H9 (cell line): ENCODE measurements at places on chromosomes 11 and 22.

DNA sequence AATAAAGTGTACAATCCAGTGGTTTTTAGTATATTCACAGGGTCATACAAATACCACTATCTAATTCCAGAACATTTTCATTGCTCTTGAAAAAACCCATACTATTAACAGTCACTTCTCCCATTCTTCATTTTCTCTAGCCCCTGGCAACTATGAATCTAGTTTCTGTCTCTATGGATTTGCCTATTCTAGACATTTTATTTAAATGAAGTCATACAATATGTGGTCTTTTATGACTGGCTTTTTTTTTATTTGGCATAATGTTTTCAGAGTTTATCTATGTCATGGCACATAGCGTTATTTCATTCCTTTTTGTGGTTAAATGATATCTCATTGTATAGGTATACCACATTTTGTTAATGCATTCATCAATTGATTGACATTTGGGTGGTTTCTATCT is 59.4 kb downstream of the KDM2A start:
- no peak for DNase-seq

- no peak for DNase-seq
Observed at GRCh38 chr22:46815896-46816731, 53.7 kb downstream of the TBC1D22A start.

DNA sequence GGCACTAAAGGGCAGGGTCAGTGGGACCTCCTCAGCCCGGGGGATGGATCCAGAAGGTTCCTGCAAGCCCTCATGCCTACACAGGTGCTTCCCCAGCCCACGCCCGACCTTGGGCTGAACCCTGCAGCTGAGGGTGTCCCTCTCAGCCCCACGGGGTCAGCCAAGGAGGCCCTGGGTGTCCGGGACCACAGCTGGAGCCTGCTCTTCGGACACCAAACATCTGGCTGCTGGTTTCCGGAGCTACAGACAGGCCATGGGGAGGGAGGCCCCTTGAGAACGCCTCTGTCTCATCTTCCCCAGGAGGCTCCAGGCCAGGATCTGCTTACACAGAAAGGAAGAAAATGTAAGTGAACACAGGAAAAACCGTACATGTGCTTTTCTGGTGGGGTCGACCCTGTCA is 355.7 kb downstream of the MN1 start:
- DNase-seq, result no peak

GRCh38 chr22:41780746-41781505 is 19.6 kb upstream of the CCDC134 start:
- no peak for DNase-seq

DNA sequence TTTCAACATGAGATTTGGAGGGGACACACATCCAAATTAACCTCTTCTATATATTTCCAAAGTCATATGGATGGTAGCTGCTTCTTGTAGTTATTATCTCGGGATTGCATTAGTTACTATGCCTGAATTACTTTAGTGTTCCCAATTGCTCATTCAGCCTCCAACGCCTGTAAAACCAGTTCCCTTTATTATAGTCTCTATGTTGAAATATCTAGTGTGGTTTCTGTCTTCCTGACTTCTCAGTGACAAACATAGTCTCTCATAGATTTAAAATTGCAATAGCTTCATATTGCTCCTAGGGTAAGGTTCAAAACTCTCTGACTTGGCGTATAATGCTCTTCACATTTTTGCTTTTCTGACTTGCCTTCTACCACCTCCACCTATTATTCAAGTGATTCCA is 366.4 kb downstream of the CASP12 start:
- DNase-seq, result no peak

DNA sequence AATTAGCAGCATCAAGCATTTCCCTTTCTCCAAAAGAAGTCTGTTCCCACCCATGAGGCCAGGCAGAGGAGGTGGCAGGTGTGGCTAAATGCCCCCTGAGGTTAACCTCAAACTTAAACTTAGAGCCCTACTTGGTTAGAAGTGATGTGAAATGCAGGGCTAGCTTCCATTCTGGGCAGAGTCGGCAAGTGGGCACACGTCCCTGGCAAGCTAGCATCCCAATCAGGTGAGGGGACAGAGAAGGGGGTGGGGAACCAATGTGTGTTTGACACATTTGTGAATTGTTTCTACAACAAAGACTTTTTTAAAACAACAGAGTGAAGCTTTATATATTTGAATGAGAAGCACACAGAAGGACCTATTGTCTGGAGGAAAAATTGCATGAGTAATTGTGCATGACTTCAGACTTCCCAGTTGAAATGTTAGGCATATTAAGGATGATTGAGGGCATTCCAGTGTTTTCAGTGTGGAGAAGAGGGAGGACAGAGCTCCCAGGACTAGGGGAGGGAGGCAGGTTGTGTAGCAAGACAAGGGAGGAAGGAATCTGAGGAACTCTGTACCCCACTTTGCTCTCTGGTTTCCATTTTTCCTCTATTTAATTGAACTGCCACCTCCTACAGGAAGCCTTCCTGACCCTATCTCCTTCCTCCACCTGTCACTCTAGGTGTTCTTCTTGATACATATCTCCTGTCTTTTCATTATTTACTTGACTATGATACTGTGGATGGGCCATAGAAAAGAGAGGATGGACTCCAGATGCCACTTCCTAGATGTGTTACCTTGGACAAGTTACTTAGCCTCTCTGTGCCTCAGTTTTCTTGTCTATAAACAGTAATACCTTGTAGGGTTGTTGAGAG is 83.3 kb upstream of the PICALM start:
- no peak for DNase-seq

DNA sequence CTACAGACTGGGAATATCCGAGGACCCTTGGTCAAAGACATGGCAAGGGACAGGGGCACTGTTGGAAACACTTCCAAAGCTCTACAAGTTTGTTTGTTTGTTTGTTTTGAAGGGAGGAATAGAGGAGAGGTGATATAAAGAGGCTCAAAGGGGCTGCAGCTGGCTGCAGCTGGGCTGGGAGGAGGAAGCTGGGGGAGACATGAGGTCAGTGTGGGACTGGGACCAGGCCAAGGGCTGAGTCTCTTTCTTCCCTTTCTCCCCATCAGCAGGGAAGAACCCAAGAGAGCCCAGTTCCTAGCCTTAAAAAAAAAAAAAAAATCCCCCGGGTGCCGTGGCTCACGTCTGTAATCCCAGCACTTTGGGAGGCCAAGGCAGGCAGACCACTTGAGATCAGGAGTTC is 5.0 kb downstream of the RHOG start:
- DNase-seq, result no peak

- DNase-seq, result no peak
Observed at GRCh38 chr11:47907499-47907898, 59.3 kb upstream of the NUP160 start.

DNA sequence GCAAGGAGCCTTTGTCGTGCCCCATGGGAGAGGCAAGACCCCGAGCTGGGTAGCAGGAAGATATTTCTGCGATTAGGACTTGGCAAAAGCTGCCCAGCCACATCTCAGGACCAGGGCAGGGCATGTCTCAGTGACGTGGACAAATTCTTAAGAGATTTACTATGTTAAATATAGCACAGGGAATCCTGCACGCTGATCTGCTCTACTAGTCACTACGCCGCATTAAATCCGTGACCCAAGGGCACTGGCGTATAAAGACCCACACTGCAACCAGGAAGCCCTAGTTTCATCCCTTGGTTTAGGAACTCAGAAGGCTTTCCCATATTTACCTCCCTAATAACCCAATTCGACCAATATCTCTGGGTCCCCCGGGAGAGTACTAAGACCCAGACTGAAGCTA is 35.1 kb downstream of the AP1B1 start:
- no peak for DNase-seq

GRCh38 chr11:116348226-116348625 is 424.6 kb downstream of the BUD13 start:
- DNase-seq, result no peak

DNA sequence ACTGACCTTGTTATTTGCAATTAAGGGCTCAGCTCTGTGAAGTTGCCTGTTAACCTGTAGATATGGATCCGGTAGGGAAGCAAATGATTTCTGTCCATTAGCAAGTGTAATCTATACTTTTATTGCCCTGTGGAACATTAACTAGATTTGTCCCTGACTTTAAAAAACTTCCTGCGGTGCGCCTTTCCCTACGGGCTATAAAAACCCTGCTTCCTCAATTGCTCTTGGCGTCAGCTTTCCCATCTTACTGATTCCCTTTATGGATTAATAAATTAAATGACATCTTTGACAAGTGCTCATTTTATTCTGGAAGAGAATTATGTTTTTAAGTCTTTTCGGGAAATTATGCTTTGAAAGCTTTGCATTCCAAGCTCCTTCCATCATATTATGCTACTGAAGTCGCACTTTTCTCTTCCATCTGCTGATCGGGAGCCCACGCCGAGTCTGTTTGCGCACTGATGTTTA is 18.3 kb upstream of the CLMP start:
- DNase-seq, result no peak

DNA sequence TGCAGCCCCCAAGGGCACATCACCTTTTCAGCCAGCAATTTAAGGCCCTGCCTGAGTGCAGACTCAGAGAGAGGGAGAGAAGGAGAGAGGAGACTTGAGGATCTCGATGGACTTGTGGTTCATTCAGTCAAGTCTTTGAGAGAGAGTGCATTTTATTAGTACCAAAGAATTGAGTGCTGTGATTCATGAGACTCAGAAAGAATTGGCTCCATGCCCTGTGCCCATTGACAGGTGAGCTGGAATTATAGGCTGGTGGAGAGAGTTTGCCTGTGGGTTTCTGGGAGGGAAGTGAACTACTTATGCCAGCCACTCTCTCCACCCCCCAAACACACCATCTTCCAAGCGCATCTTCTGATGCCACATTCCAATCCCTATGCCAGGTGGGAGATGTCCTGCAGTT is 236.8 kb downstream of the MN1 start:
- DNase-seq, result no peak

GRCh38 chr11:121318848-121319834 is 26.6 kb downstream of the SC5D start:
- no peak for DNase-seq

DNA sequence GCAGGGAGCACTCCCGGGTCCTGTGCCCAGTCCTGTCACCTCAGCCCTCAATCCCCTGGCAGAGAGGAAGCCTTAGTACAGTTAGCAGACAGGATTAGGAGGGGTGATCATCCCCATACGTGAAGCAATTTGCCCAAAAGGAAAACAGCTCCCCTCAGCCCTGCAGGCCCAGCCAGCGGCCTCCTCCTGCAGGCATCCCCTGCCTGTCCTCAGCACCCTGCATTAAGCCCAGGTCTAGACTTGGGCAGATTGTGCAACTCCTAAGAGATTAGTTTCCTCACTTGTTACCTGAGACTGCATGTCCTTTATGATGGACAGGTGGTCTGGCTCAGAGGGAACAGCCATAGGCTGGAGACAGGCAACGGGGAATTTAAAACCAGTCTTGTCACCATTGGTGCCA is 95.5 kb upstream of the TMEM45B start:
- DNase-seq, result no peak

DNA sequence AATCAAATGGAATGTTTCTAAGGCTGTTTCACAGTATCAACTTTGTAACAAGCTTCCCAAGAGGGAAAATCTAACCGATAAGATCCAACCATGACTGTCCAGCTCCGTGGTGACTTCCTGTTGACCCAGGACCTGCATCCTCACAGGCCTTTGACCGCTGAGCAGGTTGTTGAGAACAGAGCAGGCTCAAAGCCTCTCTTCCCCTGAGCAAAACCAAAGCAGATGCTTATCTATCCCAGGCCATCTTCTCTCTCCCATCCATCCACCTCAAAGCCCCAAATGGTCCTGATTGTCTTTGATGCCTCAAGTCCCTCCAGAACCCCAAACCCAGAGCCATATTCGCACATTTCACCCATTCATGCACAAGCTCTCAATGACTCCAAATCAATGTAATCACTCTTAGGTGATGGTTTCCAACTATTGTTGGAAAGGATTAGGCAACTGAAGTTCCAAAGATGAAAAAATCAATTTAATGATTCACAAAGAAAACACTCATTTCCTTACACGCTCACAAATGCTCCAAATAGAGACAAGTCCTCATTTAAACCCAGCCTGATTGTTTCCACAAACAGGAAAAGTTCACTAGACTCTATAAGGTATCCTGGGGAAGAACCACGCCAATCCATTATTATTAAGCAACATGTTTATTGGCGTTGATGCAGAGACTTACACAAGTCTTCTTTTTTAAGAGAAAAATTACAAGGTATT is 48.7 kb downstream of the C11orf58 start:
- no peak for DNase-seq

- DNase-seq, result no peak
Observed at GRCh38 chr22:21815958-21816357, 51.5 kb downstream of the MAPK1 start.

DNA sequence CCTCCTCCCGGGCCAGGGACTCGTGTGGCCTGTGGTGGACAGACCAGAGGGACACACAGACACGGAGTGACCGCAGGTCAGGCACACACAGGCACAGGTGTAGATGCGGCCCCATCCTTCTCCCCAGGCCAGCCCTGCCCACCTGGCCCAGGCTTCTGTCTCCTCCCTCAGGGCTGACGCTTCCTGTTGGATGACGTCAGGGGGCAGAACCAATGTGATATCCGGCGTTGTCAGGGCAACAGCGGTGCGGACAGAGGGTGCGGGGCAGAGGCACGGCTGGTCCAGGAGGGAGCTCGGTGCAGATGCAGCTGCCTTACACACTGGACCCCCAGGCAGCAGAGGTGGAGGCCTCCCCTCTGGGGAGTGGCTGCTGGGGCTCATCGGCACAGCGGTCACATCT is 2.9 kb upstream of the TUBGCP6 start:
- peak; percentile 94 for DNase-seq

DNA sequence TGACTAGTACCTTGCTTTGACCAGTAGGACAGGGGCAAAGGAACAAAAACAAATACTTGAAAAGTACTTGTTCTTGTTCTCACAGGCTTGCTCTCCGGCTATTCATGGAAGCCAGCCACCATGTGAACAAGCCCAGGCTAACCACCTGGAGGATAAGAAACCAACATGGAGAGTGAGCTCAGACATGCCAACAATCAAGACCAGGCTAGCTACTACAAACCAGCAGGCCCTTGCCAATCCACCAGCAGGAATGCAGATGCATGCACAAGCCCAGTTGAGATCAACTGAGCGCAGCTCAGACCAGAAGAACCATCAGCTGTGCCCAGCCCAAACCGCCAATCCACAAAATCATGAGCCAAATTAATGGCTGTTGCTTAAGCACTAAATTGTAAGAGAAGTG is 180.1 kb upstream of the ISX start:
- DNase-seq, result no peak

DNA sequence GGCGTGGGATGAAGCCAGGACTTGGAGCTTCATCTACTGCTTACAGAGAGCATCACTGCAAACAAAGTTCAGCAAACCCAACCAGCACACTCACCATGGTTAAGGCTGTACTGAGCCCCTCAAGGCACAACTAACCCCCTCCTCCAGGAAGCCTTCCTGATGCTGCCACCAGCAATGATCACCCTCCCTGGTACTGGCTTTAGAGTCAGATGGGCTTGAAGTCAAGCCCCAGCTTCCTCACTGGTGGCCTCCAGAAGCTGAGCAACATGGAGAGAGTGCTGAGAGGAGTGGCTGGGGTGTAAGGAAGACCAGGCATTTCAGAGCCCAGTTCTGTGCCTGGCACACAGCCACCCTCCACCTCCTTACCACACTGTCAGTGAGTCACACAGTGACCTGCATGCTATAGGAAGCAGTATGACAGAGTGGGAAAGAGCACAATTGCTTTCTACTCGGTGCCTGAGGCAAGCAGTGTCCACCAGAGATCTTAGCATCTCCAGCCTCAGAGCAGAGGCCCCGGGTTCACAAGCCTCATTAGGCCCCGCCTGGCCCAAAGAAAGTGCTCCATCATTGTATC is 24.7 kb upstream of the BAIAP2L2 start:
- no peak for DNase-seq

GRCh38 chr11:96015906-96016565 is 92.1 kb upstream of the MTMR2 start:
- peak; percentile 33 for DNase-seq
